ENCODE measurements at places on chromosomes 7 and 10.

DNA sequence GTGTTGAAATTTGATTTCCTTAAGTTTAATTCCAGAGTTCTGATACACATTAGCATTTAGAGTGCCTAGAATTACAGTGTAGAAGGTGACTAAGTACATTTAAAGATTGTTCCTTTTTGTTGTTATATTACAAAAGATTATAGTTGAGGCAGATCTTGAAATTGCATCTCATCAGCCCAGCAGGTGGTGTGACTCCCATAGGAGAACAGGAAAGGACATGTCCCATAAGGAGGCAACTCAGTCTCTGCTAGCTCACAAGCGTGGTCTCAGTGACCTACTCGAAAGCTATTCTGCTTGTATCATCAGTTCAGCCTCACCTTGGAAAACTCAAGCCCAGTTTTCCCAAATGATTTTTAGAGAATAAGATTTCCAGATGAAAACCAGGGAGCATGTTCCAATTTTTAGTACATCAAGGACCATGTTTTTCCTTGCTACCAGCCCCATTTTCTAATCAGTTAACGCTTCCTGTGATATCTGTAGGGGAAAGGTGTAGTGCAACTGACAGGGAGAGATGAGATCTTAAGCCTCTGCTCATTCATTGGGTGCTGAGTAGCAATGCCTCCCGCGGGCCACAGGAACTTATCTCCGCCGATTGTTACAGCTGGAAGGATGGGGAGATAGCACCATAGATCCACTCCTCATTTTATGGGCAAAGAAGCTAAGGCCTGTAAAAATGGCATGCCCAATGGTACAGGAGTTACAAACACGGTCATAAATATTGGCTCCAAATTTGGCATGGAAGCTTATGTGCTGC is 1.1 kb upstream of the GNAI1 start:
- DNase-seq, result no peak

DNA sequence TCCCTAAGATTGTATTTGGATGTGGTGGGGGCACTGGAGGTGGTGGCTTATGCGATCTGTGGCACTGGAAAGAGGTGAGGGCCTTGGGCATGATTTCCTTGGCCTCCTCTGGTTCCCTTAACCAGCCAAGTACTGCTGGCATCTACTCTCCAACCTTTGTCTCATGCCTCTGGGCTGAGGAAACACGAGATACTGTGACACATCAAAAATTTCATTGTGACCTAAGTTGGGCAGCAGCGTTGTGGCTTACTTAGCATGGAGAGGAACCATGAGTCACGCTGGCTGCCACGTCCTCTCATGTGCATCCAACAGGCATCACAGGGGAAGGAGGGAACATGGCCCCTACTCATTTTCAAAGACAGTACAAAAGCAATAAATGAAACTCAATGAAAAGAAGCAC is 29.7 kb upstream of the GSDME start:
- peak; percentile 100 for DNase-seq

- DNase-seq, result no peak
Measured at GRCh38 chr7:101819183-101819582, 1.8 kb downstream of the CUX1 start.

DNA sequence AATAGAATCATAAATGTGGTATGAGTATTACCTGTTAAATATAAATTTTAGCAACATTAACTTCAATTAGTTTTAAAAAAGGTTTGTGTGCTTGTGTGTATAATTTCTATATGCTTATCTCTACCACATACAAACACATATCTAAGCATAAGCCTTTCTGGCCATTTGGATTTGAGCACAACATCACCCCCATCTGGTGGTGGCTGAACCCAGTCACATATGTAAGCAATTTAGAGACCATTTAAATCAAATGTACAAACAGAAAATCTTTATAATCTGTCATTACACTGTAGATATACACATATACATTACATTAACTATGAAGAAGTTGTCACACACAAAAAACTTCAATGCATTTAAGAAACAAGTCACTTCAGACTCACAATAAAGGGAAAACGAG is 31.7 kb downstream of the GPR22 start:
- peak; percentile 28 for DNase-seq

- DNase-seq, result peak; percentile 35
Measured at GRCh38 chr7:134891696-134892678, 94.3 kb upstream of the AGBL3 start.

- DNase-seq, result no peak
Measured at GRCh38 chr10:119541459-119542356, 811 bp downstream of the RGS10 start.

DNA sequence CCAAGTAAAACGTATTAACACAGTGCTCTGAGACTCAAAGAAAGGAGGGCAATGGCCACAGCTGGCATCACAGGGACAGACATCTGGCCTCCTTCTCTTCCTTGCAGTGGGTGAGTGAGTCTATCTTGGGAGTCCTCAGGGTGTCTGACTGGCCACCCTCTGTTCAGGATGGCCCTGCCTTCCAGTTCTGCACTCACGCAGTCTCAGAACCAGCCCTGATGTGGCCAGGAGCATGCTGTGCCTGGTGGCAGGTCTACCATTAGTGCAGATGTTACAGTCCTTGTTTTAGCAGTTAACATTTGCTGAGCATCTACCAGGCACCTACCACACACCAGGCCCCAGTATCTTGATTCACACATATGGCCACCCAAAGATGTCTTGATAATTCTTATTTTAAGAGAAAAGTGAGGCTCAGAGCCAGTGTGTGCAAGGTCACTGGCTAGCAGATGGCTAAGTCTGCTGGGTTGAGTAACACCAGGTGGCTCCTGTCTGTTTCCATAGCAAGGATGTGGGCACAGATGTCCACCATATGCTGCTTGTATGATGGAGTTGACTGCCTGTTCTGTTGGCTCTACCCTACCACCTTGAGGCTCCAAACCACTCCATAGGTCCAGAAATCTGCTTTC is 23.2 kb upstream of the ARHGAP22 start:
- peak; percentile 92 for DNase-seq

DNA sequence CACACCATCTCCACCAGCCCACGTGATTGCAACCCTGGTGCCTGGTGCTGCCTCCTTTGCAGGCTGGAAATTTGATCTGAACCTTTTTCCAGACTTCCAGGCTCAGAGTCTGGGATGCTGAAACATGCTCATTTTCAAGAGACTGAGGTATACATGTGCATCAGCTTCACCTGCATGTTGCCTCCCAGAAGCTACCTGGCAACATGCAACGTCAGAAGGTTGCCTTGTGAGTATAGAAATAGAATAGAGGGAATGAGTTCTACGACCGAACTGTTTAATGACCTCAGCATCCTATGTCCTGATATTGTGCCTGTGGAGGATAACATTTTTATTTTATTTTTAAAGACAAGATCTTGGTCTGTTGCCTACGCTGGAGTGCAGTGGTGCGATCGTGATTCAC is 1.9 kb upstream of the ZNF212 start:
- DNase-seq, result no peak

DNA sequence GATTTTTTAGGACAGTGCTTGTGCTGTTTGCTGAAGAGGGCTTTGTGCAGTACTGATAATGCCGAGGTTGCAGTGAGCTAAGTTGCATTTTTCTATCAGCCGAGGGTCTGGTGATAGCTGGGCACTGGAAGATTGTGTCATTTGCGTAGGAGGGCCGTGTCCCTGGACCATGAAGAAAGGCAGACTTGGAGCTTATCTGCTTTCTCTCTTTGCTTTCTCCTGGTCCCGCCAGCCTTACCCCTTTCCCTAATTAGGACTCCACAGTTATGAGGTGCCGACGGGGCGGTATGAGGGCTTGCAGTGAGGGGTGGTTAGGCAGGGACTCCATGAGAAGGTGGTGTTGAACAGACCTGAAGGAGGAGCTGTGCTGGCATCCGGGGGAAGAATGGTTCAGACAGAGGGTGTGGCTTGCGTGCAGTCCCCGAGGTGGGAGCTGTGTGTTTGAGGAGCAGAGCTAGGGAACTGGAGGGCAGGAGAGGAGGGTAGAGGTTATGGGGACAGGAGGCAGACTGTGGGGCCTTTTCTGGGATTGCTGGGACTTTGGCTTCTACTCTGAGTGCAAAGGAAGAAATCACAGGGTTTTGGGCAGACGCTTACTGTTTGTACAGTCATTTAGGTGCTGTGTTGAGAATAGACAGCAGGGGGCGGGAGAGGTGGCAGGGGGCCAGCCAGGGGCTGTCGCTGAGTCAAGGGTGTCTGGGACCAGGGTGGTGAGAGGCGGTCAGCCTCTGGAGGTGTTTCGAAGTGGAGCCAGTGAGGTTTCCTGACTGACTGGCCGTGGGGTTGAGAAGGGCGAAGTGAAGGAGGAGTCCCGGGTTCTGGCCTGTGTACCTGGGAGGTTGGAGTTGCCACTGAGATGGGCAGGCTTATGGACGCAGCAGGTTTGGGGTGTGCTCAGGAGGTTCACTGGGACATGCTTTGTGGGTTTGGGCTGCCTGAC is 43.4 kb downstream of the PRF1 start:
- peak; percentile 70 for DNase-seq

DNA sequence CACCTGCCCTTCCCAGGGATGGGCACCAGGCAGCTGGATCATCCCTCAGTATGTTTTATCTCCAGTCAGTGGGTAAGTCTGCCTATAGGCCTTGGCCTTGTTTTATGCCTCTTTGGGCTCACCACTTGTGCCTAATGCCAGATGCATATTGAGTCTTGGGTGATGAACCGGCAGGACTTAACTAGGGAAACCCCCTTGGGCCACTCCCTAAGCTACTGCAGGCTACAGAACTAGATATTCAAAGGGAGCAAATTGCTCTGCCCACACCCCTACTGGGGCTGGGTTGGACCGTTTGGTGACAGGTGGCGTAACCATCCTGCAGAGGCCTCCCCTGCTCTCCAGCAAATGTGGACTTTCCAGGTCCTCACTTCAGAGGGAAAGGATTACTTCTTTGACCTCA is 115.7 kb upstream of the GDF10 start:
- DNase-seq, result no peak

- no peak for DNase-seq
Measured at GRCh38 chr10:15083674-15084501, 4.7 kb downstream of the ACBD7 start.

- peak; percentile 32 for DNase-seq
Measured at GRCh38 chr7:90626013-90626412, 29.9 kb downstream of the CDK14 start.

GRCh38 chr7:132755538-132756483 is 179.5 kb upstream of the PLXNA4 start:
- DNase-seq, result peak; percentile 65

DNA sequence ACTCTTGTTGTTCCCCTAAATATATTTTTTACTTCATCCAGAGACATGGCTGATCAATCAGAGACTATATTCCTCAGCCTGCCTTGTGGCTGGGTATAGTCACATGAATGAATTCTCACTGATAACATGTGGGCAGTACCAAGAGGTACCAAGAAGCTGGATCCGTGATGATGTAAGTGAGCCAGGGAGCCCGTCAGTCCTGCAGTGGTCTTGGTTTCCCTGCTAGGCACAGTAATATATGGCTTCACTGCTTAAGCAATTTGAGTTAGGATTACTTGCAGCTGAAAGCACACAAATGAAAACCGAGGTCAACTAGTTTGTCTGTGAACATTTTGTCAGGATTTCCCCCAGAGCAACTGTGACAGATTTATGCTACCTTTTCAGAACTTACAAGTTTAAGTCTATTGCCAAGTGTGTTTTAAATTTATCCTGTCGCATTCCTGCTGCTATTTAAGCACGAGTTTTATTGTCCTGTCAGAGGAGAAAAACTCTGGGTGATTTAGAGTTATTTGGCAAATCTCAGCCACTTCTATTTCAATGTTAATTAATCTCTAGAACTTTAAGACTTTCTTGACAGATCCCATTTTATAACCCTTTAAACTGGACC is 381.8 kb downstream of the PHF14 start:
- no peak for DNase-seq

DNA sequence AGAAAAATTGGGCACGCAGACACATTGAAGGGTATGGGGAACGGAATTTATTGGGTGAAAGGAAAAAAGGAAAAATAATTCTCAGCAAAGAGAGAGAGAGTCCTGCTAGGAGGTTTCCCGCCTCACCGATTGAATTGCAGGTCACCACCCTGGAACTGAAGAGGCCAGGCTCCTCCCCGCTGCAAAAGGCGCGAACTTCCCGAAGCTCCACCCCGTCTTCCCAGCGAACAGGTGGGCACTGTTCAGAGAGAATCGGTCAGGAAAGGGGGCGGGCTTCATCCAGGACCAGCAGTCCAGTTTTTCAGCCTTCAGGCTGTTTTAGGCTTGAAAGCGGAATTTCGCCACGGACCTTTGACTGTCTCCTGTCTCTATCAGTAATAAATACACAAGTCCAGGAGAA is 27.3 kb upstream of the CADPS2 start:
- DNase-seq, result no peak

DNA sequence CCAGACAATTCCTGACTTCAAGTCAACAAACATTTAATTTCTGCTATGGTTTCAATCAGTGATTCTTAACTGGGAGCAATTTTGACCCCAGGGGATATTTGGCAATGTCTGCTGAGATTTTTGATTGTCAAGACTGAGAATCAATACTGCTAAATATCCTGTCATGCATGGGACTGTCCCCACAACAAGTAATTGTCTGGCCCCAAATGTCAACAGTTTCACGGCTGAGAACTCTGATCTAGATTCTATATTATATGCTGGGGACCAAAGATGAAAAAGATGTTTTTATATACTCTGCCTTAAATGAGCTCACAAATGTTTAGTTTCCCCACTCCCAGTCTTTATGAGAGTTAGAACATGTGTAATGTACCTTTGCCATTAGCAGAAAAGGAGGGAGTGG is 19.2 kb downstream of the ANKRD7 start:
- DNase-seq, result no peak

- DNase-seq, result peak; percentile 91
Measured at GRCh38 chr7:43756368-43757072, 2.0 kb upstream of the BLVRA start.

All from RPMI7951 (cell line).